ENCODE measurements at places on chromosomes 5 and 9.

DNA sequence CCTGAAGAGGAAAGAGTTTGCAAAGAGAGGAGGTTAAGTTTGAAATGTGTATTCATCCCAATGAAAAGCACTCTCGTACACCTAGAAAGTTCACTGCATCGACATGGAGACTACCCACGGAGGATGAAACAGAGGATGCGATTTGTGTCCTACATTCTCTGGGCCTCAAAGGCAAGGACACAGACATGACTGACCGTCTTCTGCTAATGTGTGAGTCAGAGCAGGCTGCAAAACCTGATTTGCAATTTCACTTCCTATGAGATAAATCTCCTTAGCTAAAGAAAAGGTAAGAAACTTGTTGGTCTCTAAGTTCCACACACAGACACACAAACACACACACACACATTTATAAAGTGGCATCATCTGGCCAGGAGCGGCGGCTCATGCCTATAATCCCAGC lies 98.6 kb downstream of the GNAQ start:
- no peak for DNase-seq

DNA sequence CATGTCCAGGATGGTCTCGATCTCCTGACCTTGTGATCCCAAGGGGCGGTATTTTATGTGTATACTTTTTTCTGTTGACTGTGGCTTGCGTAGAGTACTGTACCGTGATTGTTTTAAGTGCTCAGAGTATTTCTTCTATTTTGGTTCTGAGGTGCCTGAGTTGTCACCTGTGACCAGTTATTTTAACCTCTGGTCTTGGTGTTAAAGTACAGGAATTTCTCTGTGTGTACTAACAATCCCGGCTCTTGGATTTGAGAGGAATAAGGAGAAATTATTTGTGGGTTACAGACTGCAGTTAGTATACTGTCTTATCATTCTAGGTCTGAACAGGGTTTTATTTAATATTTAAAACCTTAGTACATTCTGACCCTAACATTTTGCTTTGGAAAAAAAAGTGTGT lies 2.0 kb downstream of the ANKHD1 start:
- no peak for DNase-seq

DNA sequence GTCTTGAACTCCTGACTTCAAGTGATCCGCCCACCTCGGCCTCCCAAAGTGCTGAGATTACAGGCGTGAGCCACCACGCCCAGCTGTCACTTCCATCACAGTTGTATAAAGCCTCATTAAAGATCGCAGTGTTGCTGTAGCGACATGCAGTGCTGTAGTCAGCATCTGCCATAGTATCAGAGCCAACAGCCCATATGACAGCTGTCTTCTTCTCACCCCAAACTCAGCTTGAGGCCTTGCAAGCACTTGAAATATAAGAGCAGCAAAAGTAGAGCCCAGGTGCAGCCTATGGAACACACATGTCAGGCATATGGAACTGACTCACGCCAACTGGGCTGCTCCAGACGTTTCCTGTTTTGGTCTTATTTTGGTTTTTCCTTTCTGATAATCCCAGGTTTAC lies 167.8 kb downstream of the TRIO start:
- DNase-seq, result no peak

- DNase-seq, result peak; percentile 9
Observed at GRCh38 chr9:98368366-98369065, 113.1 kb upstream of the TBC1D2 start.

- DNase-seq, result no peak
Observed at GRCh38 chr9:113879911-113880310, 3.8 kb downstream of the ZNF618 start.

DNA sequence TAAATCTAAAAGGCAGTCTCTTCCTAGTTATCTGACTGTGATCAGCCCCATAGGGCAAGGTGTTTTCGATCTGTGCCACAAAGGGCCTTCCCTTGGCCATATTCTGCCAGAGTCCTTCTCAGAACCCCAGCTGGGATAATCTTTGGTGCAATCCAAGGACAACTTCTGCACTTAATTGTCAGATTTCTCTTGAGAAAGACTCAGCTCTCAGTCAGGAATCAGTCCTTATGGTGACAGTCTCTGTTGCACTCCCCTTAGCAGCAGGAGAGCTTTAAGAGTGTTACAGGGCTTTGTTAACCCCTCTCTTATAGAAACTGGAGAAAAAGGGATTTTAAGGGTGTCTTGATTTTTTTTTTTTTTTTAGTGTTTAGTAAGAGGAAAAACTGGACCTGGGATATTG lies 15.4 kb upstream of the RFX3 start:
- no peak for DNase-seq

GRCh38 chr5:5372930-5373329 lies 49.5 kb upstream of the ICE1 start:
- DNase-seq, result no peak

GRCh38 chr5:180609817-180610550 lies 18.7 kb upstream of the SCGB3A1 start:
- DNase-seq, result no peak

GRCh38 chr9:135693265-135693664 lies 6.0 kb downstream of the SOHLH1 start:
- no peak for DNase-seq

- no peak for DNase-seq
Observed at GRCh38 chr9:128505414-128505765, 871 bp downstream of the GLE1 start.

GRCh38 chr5:24831989-24832388 lies 187.2 kb upstream of the CDH10 start:
- DNase-seq, result no peak

- no peak for DNase-seq
Observed at GRCh38 chr9:97186493-97186892, 121.0 kb upstream of the CCDC180 start.

GRCh38 chr5:124453221-124454051 lies 293.0 kb downstream of the ZNF608 start:
- no peak for DNase-seq

DNA sequence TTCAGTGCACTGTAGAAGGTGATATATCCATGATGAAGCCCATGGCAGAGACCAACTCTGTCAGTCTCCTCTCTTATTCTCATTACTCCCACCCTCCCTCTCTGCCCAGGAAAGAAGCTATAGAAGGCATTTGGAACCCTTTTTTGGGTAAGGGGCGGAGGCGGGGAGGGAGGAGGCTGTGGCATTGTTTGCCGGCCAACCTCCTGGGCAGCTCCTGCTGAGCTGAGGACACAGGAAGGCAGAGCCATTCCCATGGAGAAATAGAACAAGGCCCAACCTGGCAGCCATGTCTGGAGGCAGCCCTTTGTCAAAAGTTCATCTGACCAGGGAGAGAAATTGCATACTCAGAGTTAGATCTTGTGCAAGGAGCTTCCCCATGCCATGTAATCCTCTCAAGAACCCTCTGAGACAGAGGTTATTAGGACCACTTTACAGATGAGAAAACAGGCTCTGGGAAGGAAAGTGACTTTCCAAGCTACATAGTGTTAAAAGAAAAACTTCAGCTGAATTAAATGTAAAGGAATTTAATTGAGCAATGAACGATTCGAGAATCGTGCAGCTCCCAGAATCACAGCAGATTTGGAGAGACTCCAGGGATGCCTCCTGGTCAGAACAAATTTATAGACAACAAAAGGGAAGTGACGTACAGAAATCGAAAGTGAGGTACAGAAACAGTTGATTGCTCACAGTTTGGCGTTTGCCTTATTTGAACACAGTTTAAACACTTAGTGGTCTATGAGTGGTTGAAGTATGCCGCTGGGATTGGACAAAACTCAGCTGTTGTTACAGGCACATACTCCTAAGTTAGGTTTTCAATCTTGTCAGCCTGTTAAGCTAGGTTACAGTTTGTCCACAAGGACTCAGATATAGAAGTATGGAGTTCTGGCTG lies 158.6 kb downstream of the MELK start:
- no peak for DNase-seq

GRCh38 chr5:73668017-73668416 lies 42.0 kb downstream of the ARHGEF28 start:
- no peak for DNase-seq

DNA sequence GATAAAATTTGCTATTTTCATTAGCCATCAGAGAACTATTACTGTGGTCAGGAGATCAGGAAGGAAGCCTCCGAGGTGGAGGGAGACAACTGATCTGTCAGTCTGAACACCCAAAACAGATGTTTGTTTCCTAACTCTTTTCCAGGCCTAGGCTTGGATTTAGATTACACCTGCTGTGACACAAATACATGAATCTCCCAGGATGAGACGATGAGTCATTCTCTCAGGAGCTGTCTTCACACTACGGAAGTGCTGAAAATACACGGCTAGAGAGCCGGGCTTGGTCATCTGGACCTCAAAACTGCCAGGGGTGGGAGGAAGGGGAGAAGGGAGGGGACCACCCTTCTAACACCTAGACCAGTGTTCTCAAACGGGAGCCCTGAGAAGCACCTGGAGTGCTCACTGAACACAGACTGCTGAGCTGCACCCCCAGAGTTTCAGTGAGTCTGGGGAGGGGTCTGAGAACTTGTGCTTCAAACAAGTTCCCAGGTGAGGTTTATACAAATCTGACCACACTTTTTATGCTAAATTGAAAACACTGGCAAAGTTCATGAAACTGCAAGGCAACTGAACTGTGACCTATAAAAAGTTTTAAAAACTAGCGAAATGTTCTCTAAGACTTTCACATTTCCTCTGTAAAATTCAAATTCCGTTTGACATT lies 80.3 kb upstream of the EQTN start:
- DNase-seq, result no peak

DNA sequence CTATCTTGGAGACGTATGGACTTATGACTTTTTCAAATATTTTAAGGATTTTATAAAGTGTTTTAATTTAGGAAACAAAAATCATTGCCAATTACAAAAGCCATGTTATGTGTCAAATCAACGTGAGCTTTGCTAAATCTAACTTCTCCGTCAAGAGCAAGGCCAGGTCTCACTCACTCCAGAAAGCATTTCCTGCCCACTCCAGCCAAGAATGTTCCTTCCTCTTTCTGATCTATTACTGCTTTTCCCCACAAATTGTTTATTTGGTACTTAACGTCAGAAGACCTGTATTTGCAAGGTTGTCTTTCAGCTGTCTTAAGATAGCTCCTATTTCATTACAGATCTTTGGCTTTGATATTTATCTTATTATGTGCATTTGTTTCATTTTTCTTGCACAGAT lies 193.5 kb upstream of the HAPLN1 start:
- DNase-seq, result no peak

DNA sequence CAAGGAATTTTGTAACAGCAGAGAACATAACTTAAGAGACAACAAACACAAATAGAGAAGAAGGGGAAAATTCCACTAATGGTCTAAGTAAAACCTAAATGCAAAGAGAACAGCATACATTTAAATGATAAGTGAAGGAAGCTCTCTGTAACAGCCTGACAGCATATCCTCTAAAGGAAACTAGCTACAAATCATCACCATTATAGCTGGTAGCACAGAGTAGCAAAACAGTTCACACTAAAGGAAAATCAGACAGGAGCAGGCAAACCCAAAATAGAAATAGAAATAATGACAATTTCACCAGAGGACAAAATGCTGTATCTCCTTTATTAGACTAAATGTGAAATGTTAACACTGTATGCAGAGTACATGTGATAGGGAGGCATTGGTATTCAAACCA lies 532.8 kb downstream of the PTPRD start:
- DNase-seq, result no peak

- no peak for DNase-seq
Observed at GRCh38 chr9:109496218-109496617, 1.9 kb downstream of the PTPN3 start.

DNA sequence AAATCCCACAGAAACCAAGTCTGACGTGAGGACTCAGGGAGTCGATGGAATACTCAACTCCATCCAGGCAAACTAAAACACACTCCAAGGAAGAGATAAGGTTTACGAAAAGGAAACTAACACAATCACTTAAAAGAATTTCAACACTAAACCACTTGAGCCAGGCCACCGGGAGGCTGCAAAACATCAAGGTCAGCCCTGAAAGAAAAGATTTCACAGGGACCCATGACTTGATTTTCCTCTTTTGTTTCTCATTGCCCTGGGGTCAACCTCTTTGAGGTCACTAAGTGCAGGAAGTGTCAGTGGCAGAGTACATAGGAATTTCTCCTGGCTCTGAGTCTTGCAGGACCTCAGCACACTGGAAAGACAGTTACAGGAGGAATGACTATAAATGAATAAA lies 77.8 kb upstream of the TARS1 start:
- no peak for DNase-seq

- DNase-seq, result no peak
Observed at GRCh38 chr5:66406761-66407336, 189.3 kb upstream of the MAST4 start.

DNA sequence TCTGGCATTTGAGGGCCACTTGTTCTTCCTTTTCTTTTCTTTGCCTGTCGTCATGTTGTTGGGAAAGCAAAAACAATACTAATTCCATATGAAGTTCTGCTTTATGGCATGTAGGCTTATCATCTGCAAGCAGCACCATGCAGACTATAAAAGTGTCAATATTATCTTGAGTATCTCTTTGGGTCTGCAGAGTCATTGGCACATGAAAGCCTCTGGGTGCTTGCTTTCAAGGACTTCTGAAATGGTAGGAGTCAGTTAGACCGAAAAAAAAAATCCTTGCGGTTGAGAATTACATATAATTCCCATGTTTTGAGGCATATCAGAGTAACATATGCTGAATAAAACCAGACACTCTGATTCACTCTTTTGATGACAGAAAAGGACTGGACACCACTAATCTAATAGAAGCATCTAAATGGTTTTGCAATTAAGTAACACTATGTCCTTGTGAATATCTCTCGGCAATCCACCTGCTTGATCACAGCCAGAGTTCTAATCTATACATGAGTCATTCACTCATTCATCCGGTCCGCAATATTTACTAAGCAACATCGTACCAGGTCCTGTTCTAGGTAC lies 44.4 kb downstream of the GNAQ start:
- DNase-seq, result no peak

DNA sequence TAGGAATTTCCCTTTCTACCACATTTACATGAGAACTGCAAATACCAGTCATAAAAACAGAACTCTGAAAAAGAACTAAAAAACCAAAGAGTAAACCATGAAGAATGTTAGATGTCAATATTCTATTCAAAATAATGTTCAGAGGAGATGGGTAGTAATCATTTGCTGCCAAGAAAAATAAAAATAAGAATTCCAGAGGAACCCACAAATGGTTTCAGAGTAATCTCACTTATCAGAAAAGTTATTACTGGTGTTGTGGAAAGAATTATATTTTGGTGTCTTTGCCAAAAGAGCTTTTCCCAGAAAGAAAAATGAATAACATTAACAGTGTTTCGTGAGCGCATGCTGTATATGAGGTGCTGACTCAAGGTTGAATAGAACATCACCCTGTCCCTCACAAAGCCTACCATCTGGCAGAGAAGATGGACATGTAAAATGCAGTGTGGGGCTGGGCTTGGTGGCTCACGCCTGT lies 35.6 kb downstream of the GPR21 start:
- no peak for DNase-seq

DNA sequence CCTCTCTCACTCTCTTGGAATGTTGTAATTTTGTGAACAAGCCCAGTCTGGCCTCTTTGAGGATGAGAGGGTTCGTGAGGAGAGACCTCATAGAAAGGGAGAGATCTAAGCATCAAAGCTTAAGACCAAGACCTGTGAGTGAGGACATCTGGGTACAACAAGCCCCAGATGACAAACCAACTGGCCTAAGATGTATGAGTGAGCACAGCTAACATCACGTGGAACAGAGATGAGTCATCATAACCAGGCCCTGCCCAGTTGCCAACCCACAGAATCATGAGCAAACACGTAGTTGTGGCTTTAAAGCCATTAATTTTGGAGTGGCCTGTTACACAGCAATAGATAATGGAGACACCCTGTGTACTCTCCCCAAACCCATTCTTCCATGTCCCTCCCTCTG lies 439.1 kb upstream of the KIF2A start:
- DNase-seq, result no peak
